ENCODE measurements at places on chromosomes 11 and 22.
A peak's percentile ranks its signal among the peaks of the same experiment; 100 is the strongest.

DNA sequence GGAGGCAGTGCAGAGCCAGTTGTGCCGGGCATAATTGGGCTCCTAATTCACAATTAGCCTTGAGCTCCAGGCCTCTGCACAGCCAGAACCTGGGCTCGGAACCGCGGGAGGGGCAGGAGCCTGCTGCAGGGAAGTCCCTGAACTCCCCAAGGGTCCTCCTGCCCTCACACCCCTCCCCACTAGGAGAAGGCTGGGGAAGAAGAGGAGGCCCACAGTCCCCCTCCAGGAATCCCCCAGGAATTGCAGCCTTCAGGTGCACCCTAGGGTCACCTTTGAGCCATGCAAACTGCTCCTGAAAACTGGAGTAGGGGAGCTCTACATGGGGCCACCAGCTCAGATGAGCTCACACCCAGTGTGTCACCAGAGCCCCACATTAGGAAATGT, 93.8 kb upstream of the LMO1 start:
- no peak for DNase-seq

- DNase-seq: no peak
Observed at GRCh38 chr11:65606876-65607613, 7.0 kb downstream of the MAP3K11 start.

DNA sequence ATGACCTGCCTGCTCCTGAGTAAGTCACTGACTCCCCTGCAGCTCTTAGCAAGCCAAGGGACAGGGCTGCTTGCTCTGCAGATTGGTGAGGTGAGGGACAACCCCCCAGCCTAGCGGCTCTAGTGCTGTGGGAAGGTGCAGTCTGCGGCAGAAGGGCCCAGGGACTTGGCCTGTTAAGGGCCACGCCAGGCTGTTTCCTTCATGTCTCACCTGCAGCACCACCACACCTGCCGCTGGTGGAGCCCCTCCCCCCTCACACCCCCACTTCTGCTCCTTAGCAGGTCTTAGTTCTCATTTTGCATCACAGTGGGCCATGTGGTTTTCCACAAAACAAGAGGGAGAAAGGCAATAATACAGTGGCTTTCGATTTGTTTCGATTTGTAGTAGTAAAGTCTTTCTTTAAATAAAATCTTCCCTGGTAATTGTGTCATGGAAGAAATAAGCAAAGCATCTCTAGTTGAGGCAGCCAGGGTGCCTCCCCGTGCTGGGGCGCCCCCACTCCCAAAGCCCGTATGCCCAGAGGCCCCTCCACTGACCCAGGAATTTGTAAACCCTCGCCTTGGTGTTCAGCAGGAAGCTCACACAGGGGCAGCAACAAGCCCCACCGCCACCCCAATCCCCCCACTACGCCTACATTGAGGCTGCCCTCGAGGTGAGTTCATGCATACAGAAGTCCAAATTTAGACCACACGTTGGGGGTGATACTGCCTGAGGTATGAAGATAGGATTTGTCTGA, 86.5 kb upstream of the CLDN5 start:
- no peak for DNase-seq

DNA sequence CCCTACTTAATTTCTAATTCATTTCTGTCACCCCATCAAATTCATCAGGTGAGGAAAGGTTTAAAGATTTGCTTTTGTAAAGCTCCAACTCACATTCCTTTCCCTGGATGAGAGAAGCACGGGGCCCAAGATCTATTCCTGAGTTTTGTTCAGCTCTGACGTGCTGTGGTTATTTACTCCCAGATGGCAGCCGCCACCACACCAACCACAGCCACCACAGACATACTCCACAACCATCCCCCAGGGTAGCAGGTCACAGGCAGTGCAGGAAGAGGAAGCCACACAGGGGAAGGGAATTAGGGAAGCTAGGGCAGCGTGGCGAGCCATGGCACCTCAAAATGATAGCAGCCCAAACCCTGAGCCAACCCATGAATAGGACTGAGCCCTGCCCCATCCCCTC, 63.5 kb upstream of the CSNK2A3 start:
- DNase-seq: no peak

DNA sequence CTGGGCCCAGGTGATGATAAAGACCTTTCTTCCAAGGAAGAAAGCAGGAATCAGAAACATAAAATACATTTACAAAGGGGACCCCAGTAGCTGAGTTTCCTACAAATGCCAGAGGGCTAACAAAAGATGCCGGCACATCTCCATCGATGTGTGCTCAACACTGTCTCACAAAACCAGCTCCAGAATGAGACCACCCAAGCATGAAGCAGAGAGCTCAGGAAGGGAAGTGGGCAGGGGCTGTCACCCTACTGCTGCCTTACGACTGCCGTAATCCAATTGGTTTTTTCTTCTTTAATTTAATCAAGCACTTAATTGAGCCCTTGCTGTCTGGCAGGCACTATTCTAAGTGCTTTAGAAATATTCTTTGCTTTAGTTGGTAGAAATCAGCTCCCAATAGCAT, 26.1 kb downstream of the SMCO4 start:
- DNase-seq: no peak

DNA sequence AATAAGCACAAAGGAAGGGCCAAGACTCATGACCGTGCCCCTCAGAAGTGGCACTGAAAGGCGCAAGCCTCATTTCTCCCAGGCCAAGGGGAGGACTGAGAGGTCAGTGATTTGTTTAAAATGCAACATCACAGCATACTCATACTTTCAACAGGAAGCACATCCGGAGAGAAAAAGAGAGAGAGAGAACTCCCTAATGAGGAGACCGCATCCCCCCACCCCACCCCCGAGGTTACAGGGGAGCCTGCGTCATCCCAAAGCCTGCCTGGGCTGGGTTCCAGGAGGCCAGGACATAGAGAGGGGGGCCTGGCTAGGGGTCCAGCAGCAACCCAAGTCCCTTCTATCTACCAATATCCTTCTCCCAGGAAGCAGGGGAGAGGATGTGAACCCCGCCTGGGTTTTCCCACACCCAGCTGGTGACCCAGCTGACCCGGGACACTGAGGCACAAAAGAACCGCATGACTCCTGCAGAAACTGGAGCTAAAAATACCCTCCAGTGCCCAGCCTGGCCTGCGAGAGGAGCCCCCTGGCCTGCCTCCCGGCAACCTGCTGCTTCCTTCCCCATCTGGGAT, 3.8 kb downstream of the CSNK1E start:
- DNase-seq: no peak

DNA sequence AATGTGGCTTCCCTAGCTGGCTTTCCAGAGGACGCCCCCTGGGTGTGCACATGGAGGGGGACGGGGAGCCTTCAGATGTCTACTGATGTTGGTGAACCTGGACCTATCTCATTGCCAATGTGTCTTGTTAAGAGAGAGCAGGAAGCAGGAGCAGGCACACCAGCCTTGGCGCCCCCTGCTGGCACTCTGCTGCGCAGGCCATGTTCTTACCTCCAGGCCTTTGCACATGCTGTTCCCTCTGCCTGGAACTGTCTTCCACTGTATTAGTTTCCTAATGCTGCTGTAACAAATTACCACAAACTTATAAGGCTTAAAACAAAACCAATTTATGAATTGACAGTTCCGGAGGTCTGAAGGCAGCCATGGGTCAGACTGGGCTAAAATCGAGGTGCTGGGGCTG, 23.6 kb upstream of the MN1 start:
- DNase-seq: no peak

DNA sequence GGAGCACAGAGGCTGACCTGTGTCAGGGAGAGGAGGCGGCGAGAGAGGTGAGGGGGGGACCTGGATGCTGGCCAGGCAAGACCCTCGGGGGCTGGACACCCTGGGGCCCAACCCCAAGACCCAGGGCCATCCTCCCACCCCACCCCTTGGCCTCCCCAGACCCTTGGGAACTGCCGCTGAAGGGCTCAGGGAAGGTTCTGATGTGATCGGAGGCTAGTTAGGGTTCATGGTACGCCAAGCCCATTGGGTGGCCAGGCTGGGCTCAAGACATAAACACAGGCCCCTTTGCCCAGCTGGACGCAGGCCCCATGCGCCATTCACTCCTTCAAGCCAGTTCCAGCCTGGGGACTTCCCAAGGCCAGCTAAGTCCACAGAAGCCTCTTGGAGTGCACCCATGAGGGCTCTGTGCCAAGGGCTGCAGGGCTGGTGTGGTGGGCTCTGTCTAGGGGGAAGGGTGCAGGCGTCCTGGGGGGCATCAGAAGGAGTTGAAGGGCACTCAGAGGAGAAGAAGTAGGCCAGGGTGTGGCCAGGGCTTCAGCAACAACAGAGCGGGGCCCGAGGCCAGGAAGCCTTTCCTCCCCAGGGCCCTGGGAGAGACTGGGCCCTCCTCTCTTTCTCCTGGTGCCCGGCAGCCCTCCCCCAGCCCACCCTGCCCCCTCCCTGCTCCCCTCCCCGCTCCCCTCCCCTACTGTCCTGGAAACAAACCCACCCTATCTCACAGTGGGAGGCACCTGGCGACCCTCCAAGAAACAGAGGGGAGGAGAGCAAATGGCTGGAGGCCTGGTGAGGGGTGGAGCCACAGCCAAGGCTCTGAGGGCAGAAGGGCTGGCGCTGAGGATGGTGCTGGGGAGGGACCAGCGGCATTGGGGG, 12.9 kb downstream of the TSPAN32 start:
- DNase-seq: no peak

DNA sequence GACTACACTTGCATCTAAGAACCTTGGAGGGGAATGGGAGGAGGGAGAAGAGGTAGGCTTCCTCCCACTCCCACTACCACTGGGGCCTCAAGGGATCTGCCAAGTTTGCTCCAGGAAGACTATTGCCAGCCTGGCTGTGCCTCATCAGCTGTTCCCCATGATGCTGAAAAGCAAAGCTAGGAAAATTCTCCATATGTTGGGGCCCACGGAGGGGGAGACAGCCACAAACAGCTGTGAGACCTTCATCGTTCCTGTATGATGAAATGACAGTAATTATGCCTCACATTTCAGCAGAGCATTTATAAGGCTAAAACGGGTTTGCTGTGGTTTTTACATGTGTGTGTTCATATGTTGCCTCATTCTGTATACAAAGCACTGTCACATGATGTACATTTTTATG, 6.7 kb downstream of the DSCAML1 start:
- no peak for DNase-seq

DNA sequence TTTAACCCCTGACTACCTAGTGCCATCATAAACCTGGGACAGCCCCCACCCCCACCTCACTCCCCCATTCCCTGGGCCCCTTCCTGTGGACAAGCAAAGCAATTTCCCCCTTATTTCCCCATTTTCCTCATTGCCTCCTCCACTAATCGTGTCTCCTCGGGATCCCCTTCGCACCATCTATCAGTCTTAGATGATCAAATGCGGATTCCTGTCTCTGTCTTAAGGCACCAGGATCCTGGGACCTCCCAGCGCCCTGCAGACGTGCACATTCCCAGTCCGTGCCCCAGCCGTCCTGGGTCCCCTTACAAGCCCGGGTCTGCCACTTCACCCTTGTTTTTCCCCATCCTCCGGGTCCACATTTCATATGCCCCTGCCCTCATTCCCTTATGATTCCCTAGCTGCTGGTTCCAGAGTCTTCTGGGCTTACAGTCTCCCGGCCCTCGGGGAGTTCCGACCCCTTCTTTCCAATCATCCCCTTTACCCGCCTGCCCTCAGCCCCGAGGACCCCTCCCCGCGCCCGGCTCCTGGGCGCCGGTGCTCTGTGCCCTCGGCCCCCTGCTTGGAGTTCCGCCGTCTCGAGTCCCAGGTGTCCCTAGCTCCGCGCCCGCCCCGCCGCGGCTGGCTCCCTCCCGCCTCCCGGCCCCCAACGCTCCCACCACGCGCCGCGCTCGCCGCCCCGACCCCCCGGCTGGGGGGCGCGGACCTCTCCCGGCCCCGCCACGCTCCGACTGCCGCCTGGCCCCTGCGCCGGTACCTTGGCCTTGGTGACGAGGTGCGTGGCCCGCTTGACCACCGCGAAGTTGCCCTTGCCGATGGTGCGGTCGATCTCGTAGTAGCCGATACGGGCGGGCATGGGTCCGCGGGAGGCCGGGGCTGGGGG, 599 bp downstream of the SIK3 start:
- DNase-seq: peak; percentile 25

DNA sequence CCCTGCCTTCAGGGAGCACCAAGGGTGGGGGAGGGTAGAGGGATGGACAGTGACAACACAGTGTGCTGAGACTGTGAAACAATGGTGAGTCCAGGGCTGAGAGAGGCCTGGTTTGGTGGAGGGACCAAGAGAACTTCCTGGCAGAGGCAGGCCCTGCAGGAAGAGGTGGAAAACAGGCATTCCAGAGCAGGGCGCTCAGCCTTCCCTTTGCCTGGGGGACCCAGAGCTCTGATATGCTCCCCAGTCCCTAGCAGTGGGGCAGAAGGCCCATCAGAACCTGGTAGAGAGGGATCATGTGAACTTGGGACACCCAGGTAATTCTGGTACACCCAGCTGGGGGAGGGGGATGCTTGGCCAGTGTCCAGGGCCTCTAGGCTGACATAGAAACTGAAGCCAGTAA, 17.2 kb upstream of the UVRAG start:
- no peak for DNase-seq

Measured in effector CD8-positive, alpha-beta T cell (primary cell).